ENCODE measurements at places on chromosomes 11 and 22.

DNA sequence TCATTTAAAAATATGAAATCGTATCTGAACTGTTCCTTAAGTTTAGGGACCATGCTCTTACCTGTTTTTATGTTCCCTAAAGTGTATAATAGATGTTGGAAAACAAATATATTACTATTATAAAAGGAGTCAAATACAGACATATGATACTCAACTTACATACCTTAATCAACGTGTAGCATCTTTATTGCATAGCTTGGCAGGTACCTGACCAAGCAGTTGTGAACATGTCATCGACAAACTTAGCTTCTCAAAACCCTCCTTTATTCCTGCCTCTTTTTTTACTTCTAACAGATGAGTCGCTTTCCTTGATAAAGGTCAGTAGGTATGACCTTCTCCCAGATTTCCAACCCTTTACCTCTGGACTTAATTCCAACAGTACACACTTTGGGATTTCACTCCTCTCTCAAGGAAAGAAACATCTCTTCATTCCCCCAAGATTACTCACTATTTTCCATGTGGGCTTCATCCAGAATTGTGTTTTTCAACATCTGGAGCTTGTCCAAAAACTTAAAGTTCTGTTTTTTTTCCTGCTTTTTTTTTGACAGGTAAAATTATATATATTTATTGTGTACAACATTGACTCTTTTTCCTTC, 11.9 kb downstream of the HIPK3 start:
- H3K4me3 ChIP-seq: no peak overlapping the region
- H3K27me3 ChIP-seq: peaks cover 2% of the 10 kb centered on the region
- no peak overlapping the region for H3K27ac ChIP-seq
- peaks cover 2% of the 10 kb centered on the region for H3K4me1 ChIP-seq

DNA sequence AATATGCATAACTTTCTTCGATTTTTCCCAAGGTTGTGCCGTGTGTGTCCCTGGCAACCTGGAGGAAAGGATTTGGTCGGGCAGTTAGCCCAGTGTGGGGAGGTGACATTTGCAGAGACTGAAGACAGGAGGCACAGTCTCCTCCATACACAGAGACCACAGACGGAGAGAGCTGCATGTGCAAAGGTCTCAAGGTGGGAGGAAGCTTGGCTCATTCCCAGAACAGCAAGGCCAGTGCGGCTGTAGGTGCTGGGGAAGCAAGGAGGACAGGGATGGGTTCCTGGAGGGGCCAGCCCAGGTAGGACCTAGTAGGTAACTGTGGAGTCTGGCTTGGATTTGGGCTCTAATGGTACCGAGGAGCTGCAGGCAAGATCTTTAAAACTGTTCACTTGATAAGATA, 20.7 kb upstream of the CPT1A start:
- peaks cover 5% of the 10 kb centered on the region for H3K27me3 ChIP-seq
- peaks cover 4% of the 10 kb centered on the region for H3K4me1 ChIP-seq
- H3K4me3 ChIP-seq: no peak overlapping the region
- H3K36me3 ChIP-seq: peaks cover 9% of the 10 kb centered on the region

DNA sequence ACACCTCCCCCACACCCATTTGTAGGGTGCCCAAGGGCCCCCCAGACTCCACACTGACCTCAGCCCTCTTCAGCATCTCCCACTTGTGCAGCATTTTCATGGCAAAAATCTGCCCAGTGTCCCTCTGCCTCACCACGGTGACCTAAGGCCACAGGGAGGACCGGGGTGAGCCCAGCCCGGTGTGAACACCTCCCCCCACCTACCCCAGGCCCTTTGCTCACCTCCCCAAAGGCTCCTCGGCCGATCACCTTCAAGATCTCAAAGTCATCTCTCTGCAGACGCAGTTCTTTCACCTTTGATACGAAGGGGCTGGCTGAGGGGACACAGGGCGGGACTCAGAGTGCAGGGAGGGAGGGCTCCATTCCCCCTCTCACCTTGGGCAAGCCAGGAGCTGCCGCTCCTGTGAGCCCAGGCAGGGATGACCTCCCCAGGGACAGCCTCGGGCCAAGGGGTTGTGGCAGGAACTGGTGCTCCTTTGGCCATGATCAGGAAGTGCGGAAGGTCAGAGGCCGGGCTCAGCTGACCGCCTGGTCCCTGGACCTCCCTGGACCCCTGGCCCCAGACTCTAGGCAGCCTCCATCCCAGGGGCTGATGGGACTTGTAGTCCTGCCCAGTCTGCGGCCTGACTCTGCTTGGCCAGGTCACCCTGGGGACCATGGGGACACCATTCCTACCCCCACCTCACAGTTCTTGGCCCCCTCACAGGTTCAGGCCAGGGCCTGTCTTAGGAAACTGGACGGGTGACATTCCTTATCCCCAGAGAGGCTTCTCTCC, 2.7 kb downstream of the CDC42BPG start:
- no peak overlapping the region for H3K4me3 ChIP-seq
- H3K4me1 ChIP-seq: peaks cover 6% of the 10 kb centered on the region
- H3K36me3 ChIP-seq: peaks cover 4% of the 10 kb centered on the region
- no peak overlapping the region for H3K27ac ChIP-seq

- no peak overlapping the region for H3K4me3 ChIP-seq
- no peak for DNase-seq
- no peaks in the 10 kb centered on the region for H3K4me1 ChIP-seq
Measured at GRCh38 chr11:2917842-2918490, 11.3 kb downstream of the PHLDA2 start.

DNA sequence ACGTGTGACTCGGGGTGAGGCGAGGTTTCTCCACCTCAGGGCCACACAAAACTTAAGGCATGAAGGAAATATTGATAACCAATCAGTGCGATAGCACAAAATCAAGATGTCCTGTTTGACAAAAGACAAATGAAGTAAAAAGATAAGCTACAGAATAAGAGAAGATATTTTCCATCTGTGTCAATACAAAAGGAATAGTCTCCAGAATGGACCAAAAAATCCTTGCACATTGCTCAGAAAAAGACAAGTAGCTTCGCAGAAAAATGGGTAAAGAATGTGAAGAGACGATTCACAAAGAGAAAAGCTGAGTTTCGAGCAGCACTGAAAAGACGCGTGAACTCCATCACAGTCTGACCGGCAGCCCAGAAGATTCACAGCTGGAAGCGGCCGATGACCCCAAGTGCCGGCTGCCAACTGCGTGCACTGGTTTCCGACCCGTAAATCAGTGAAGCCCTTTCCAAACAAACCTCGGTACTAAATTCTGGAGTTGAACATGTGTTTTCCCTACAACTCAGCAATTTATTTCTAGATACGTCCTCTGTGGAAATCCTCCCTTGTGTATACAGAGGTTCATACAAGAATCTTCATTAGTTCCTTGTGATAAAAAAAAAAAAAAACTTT, 308.4 kb downstream of the BRD1 start:
- no peak overlapping the region for H3K27ac ChIP-seq
- H3K4me3 ChIP-seq: no peak overlapping the region
- no peak for DNase-seq

- peak overlapping the region; percentile 75 for H3K27ac ChIP-seq
- DNase-seq: peak; percentile 96
- H3K4me3 ChIP-seq: peak overlapping the region; percentile 81
- H3K27me3 ChIP-seq: peaks cover 9% of the 10 kb centered on the region
- no peaks in the 10 kb centered on the region for H3K4me1 ChIP-seq
- H3K36me3 ChIP-seq: no peaks in the 10 kb centered on the region
Measured at GRCh38 chr11:568306-569157, 7.7 kb upstream of the PHRF1 start.

- peaks cover 5% of the 10 kb centered on the region for H3K27me3 ChIP-seq
- peaks cover 9% of the 10 kb centered on the region for H3K36me3 ChIP-seq
- H3K4me1 ChIP-seq: peaks cover 2% of the 10 kb centered on the region
- H3K27ac ChIP-seq: no peak overlapping the region
Measured at GRCh38 chr22:17105143-17106129, 15.7 kb downstream of the TMEM121B start.

DNA sequence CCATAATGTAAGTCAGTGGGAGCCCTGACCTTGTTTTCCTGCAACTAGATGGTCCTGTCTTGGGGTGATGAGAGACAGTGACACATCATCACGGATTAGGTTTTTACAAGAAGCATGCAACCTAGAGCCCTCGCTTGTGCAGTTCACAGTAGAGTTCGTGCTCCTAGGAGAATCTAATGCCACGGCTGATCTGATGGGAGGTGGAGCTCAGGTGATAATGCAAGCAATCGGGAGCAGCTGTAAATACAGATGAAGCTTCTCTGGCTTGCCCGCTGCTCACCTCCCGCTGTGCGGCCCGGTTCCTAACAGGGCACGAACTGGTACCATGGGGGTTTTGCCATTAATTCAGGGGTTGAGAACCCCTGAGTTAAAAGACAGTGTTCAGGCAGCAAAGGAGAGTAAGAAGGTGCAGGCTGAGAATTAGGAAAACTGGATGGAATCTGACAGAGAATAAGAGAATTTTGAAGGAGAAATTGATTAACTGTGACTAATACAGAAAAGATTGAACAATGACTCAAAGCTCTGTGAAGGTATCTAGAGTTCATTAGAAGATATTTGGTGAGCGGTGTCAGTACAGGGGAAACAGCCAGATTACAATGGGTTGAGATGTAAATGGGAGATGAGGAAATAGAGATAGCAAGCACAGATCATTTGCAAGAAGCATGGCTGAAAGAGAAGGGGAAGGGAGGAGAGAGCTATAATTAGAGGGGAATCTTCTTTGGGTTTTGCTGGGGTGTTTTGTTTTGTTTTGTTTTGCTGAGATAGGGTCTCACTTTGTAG, 21.0 kb downstream of the WEE1 start:
- no peak overlapping the region for H3K27ac ChIP-seq
- no peak overlapping the region for H3K4me3 ChIP-seq
- H3K27me3 ChIP-seq: no peaks in the 10 kb centered on the region
- no peaks in the 10 kb centered on the region for H3K36me3 ChIP-seq

DNA sequence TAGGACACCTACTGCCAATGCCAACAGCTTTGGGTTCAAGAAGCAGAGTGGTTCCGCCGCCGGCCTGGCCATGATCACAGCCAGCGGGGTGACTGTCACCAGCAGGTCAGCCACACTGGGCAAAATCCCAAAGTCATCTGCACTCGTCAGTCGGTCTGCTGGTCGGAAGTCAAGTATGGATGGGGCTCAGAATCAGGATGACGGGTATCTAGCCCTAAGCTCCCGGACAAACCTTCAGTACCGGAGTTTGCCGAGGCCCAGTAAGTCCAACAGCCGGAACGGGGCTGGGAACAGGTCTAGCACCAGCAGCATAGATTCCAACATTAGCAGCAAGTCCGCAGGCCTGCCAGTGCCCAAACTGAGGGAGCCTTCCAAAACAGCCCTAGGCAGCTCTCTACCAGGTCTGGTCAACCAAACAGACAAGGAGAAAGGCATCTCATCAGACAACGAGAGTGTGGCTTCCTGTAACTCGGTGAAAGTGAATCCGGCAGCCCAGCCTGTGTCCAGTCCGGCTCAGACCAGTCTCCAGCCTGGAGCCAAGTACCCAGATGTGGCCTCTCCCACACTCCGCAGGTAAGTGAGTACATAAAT, 115.1 kb downstream of the DBX1 start:
- peaks cover 48% of the 10 kb centered on the region for H3K4me1 ChIP-seq
- H3K4me3 ChIP-seq: peak overlapping the region; percentile 62
- no peak for DNase-seq
- peaks cover 4% of the 10 kb centered on the region for H3K27me3 ChIP-seq
- peak overlapping the region; percentile 46 for H3K27ac ChIP-seq
- H3K36me3 ChIP-seq: no peaks in the 10 kb centered on the region

DNA sequence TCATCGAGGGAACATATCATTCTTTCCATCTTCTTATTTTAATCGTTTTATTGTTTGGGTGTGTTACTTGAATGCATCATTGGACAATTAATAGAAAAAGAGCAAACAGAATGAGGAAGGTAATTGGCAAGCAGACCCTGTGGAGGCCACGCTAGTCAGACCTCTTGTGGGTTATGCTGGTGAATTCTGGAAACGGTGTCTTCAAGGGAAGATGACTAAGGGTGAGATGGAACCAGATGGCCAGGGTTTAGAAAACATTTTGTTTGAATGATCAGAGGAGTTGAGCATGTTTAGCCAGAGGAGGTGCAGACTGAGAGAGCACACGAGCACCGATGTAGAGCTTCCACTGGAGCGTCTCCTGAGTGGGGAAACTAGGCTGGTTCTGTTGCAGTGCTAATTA, 8.5 kb downstream of the ST14 start:
- H3K4me3 ChIP-seq: no peak overlapping the region
- H3K27ac ChIP-seq: no peak overlapping the region
- peaks cover 8% of the 10 kb centered on the region for H3K27me3 ChIP-seq
- no peak for DNase-seq
- peaks cover 7% of the 10 kb centered on the region for H3K36me3 ChIP-seq

DNA sequence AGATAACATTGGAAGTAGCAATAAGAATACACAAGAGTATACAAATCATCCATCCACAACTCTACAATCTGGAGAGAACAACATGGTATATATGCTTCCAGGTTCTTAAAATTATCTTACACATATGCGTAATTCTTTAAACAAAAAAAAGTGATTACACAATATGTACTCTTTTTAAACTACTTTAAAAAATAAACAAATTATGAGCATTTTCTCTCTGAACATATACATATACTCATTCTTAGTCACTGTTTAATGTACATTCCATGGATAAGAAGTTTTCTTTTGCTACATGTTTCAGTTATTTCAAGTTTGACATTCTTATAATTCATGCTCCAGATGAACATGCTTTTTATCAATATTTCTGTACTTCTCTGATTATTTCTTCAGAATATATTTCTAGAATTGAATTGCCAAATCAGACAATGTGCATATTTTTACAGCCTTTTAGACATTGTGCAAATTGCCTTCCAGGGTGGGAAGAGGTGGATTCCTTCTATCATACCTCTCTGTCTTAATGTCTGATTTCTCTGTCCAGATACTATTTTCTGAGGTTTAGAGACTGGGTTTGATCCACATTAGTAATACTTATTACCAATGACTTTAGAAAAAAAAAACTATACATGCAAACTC, 551.6 kb downstream of the METTL15 start:
- H3K36me3 ChIP-seq: no peaks in the 10 kb centered on the region
- no peaks in the 10 kb centered on the region for H3K27me3 ChIP-seq
- no peak overlapping the region for H3K4me3 ChIP-seq
- no peaks in the 10 kb centered on the region for H3K4me1 ChIP-seq
- H3K27ac ChIP-seq: no peak overlapping the region

DNA sequence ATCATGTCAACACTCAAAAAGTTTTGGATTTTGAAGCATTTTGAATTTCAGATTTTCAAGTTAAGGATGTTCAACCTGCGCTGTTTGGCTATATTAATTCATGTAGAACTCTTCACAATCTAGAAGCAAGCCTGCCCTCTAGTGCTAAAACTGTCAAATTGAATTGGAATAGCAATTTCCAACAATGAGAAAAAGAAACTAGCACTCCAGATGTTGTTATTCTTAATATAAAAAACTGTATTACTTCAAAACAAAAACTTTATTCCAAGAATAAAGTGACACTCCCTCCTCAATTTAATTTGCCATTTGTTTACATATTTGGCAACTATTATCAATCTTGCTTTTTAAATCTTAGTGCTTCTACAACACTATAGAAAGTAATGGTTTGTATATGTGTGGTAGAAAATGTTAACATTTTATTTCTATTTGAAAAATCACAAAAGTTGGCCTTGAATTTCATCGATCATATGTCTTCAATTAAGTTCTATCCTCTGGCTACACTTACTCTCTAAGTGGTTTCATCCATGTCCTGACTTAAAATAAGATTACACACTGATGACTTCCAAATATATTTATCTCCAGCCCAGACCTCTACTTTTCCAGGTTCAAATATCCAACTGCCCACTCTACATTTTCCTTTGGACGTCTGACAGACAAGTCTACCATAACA, 36.6 kb downstream of the DCUN1D5 start:
- H3K36me3 ChIP-seq: no peaks in the 10 kb centered on the region
- H3K4me1 ChIP-seq: no peaks in the 10 kb centered on the region
- no peak for DNase-seq
